HTR-8/SVneo (cell line): ENCODE measurements at places on chromosomes 7 and 10.

GRCh38 chr7:107811934-107812333, 8.9 kb upstream of the SLC26A3 start:
- no peak for DNase-seq

GRCh38 chr7:46391231-46392201, 470.4 kb upstream of the IGFBP3 start:
- DNase-seq: peak; percentile 8

GRCh38 chr10:100998183-100998990, 1.2 kb upstream of the LZTS2 start:
- peak; percentile 92 for DNase-seq

- no peak for DNase-seq
Measured at GRCh38 chr10:14784459-14785055, 9.9 kb upstream of the FAM107B start.

- DNase-seq: no peak
Measured at GRCh38 chr10:36450380-36450779, 675.0 kb upstream of the ANKRD30A start.

DNA sequence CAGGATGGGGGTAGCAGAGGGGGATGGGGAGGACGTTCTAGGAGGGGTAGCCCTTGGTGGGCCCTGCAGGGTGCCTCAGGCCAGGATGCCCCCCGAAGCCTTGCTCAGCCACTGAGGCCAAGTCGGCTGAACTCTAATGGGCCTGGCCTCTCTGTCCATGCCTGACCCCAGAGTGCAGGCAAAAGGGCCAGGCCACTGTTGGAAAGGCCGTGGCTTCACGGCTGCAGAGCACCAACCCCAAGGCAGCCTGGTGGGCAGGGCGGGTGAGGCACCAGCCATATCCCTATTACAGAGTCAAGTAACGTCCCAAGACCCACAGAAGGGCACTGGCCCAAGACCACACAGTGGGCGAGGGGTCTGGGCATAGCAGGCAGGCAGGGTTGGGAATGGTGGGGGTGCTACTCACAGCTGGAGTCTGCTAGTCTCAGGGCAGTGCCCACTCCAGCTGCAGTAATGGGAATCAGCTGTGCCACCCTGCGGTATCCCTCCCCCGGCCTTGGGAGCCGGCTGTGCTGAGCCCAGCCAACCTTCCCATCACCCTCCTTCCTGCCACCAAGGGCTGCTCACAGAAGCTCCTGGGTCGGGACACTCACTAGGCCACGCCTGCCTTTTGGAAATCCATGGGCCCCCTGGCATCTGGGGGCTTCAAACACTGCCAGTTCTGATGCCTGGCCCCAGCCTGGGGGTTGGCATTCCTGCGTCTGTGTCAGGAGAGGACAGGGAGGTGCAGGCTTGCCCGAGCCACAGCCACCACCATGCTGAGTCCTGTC, 4.0 kb upstream of the LFNG start:
- no peak for DNase-seq

DNA sequence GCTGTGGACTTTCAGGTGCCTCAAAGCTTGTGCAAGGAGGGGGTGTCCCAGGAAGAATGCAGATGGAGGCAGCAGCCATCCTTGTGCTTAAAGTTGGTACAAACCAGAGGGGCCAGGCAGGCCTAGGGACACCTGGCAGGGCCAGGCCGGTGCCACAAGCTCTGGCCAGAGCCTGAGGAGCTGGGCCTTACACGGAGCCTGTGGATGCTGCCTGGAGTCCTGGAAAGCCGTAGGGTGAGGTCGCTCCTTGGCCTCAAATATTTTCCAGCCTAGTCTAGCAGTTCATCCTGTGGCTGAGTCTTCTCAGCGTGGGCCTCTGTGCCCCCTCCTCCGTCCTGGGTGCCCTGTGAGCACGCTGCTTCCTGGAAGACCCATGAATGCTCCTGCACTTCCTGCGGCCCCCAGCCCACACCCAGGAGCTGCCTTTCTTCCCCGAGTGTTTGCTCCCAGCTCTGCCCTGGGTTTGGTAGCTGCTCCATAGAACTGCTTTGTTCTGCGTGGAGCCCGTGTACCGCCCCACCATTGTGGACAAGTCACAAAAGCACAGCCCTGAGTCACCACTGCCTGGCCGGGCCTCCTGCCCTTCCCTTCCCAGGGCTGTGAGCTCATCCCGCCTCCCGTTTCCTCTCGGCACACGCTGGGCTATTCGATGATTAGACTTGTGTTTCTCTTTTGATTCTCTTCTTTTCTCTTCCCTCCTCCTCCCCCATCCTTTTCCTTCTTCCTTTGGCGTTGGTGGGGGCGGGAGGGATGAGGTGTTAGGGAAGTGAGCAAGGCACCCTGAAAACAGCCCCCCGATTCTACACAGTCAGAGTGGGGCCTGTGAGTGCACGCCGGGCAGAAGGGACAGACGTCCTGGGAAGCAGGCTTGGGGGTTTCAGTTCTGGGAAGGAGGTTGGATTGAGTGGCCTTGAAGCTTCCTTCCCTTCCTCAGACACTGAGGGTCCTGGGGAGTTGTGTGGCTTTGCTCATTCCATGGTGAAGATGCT, 73.2 kb upstream of the SHH start:
- peak; percentile 39 for DNase-seq

DNA sequence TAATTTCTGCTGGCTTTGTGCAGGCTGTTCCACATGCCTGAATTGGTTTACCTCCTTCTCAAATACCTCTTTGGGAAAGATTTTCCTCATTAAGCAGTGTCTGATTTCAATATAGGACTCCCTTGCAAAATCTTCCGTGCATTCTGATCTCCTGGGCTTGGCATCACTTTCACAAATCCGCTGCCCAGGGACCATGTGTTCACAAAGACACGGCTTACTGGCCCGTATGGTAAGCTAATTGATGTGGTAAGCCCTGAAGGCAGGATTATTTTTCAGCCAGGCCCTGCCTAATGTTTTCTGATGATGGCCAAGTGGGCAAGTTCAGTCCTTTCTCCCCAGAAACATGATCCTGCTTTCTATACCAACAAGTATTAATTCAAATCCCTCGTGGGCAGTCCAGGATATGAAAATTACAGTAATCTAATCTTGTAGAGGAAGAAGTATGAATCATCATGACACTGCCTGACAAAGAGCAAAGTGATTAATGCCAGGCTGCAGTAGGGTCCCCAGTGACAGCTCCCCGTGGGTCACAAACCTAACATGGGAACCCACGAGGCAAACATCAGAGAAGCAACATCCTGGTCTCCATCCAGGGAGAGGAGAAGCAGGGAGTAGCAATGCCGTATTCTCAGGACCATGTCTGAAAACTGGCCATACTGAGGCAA, 11.6 kb upstream of the SVIL start:
- peak; percentile 74 for DNase-seq

DNA sequence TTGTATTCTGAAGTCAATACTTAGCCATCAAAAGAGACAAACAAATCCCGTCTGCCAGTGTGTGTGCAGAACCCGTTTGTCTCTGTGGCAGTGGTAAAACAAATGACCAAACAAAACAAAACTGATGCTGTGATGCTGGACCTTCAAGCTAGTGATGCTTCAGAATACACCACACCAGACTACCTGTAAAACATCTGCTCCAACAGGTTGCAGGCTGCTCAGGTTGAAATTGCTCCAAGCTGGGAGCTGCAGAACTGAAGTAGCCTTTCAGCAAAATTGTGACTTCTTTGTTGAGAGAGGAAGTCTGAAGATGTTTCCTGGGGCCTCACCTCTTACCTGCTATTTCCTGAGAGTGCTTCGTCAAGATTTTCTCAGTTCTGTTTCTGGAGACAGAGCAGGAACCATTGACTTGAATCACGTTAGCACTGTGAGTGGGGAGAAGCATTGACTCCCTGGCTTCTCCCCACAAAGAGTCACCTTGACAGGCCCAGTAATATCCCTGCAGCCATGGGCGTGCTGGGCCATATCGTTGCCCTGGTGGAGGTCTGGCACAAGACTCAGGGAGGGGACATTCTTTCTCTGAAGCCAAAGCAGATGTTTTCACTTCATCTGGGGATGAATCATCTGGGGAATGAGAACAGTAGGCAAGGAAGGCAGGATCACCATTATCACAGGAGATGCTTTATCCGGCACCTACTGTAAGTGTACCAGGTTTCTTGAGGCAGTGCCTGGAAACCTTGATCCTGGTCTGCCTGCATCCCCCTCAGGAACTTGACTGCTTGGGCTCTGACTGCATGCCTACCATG, 80.2 kb downstream of the RBM20 start:
- DNase-seq: no peak

DNA sequence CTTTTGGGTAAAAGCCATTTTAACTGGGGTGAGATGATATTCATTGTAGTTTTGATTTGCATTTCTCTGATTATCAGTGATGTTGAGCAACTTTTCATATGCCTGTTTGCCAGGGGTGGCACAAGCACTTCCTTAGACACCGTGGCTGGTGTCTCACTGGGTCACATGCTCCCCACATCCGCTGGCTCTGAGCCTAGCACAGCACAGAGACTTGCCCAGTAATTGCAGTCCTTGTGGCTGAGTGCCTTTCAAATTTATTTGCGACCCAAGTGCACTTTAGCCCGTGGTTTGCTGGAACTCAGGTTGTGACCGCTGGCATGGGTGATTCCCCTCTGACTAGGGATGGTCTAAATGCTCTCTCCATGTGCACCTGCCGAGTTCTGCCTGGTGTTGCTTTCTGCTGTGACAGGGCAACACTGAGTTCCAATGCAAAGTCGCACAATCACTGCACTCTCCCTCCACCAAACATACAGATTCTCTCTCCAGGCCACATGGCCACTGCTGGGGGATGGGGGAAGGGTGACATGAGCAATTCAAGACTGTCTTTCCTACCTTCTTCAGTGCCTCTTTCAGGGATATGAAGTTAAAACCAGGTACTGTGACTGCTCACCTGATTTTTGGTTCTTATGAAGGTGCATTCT, 66.5 kb downstream of the ZNF277 start:
- no peak for DNase-seq

DNA sequence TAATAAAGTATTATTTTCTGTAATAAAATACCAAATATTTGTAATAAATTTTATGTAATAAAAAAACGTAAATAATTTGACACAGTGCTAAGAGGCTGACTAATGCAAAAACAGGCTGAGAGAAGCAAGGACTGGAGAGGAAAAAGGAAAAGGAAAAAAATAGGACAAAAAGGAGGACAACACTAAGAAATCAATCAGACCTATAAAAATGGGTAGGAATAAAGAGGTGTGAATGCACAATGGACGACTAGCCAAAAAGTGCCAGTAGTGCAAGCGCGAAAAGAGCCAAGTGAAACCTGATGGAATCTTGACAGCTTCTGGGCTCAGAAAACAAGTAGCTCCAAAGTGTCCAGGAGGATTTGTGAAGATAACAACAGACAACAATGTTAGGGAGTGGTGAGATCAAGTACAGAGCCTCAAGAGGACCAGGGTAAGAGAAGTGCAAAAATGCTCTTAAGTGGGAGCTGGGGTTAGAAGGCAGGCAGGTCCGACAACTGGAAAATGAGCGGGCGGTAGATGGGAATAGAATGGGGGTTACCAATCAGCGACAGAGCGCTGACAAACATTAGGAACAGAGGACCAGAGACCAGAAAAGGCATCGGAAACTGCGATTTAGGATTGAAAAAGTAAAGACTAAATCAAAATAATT, 1.2 kb downstream of the BRAF start:
- peak; percentile 3 for DNase-seq

GRCh38 chr7:5481241-5482019, 57.8 kb upstream of the TNRC18 start:
- no peak for DNase-seq

DNA sequence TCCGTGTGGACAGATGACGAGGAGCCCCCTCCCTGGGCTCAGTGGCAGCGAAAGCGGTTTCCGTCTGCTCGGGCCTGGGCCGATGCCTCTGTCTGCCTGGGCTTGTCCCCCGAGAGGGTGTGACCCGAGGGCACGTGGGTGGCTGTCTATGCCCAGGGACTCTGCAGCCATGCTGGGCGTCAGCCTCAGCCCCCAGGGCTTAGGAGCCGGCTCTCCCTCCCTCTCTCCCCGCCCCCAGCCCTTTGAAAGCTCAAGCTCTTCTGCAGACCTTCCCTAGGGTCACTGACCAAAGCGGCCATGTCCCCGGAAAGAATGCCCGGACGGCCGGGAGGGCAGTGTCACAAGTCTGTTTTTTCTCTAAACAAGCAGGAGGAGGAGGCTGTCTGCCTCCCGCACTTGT, 7.1 kb downstream of the MICALL2 start:
- no peak for DNase-seq

- no peak for DNase-seq
Measured at GRCh38 chr10:35335133-35336083, 901 bp upstream of the CCNY start.

- DNase-seq: no peak
Measured at GRCh38 chr7:151191544-151191943, 4.5 kb upstream of the ASB10 start.

DNA sequence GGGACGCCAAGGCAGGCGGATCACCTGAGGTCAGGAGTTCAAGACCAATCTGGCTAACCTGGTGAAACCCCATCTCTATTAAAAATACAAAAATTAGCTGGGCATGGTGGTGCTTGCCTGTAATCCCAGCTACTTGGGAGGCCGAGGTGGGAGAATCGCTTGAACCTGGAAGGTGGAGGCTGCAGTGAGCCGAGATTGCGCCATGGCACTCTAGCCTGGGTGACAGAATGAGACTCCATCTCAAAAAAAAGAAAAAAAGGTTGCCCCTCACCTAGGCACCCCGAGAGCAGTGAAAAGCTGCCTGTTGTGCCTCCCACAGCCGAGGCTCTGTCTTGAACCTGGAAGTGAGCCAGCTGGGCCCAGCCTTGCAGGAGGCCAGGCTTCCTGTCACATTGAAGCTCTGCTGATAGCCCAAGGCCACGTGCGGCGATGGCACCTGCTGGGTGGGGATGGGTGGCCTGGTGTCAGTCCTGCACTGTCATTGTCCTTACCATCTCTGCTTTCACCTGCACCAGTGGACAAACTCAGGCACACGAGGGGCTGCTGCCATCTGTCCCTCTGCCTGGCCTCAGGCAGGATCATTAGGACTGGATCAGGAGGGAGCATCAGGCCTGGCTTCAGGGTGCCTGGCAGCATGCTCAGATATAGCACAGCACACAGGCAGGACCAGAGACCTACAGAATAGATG, 37.8 kb downstream of the DNAJB12 start:
- no peak for DNase-seq

GRCh38 chr10:85858776-85859515, 507.6 kb downstream of the GRID1 start:
- no peak for DNase-seq

GRCh38 chr7:116632384-116632783, 39.6 kb upstream of the MET start:
- no peak for DNase-seq

DNA sequence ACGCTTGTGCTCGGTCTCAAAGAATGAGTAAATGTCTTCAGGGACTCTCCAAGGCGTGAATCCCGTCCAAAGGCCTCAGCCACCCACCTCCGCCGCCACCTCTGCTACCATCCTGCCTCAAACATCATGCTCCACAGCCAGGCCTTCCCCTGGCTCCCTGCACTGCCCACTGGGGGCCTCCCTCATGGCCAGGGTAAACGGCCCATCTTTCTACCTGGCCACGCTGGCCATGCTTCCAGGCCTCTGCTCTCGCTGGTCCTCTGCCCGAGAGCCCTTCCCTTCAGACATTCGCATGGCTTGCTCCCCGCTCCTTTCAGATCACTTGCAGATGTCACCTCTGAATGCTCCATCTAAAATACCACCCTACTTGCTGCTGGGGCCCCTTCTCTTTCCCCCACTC, 40.2 kb downstream of the ZNF783 start:
- no peak for DNase-seq
